Progenitor cell of endocrine pancreas (in vitro differentiated cells): ENCODE measurements at places on chromosomes 5 and 9. TPM values are rescaled to one million over a fixed set of nuclear protein-coding genes. Genes with fewer than 3 reads are reported as not detected.
A peak's percentile ranks its signal among the peaks of the same experiment; 100 is the strongest.

The DIPK1B gene
- 51.3 and 52.9 TPM in 2 replicates for total RNA-seq

GRCh38 chr9:117204971-117205370 is 209.9 kb downstream of the ASTN2 start:
- no peak for DNase-seq

DNA sequence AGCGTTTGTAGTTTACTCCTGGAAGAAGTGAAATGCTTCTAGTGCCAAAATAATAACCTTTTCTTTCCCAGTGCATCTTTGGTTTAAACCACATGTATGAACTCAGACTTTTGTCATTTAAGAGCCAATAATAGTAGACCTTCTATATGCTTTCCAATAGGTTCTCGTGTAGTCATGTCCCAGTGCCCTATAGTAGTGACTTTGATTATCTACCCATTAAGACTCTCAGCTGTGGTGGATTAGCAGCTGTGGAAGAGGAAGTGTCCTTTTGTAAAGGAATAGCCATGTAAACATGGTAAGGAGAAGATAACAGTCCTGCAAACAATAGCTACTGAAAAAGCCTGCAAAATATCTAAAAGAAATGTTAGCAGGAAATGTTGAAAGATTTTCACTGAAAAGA is 765.3 kb downstream of the MTRR start:
- no peak for DNase-seq

DNA sequence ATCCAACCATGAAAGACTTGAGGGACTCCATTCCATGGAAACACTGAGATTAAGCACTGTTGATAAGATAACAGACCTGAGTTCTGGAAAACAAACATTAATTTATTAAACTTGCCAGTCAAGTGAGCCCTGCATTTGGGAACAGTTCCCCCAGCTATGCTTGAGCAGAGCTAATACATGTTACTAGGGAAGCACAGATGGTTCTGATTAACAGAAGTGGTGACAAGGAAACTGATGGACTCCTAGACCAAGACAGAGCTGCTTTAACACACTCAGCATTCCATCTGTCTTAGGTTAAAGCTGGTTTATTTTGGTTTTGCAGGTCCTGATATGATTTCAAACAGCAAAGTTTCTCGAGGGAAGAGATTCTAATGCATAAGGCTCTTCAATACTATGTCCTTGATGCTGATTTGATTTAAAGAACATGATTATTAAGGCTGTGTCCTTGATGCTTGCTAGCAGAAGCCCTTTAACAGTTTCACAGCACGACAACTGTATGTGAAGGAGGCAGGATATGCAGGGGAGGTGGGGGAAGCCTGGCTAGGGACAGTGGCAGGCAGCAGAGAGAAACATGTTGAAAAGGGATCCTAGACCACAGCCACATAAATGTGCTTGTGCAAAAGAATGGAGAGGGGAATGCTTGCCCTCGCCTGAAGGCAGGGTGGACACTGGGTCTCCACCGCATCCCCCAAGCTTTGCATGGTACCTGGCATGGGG is 66.2 kb downstream of the ACTBL2 start:
- no peak for DNase-seq

DNA sequence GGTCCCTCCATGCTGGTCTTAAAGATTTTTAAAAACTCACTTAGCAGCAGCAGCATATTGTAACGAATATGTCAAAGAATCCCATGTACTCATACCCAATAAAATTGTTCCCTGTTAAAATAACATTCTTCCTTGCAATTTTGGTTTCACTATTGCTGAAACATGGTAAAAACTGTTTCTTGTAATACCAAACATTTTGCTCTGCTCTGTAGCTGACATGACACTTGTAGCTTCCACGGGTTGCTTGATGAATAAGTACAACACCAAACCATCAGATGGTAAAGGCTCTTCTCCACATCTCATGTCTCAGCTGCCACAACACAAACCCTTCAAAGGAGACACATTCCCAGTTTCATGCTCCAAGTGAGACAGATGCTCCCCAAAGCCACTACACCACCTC is 180.7 kb upstream of the PTGER4 start:
- no peak for DNase-seq

The OXCT1 gene
- total RNA-seq: 19.9 and 21.6 TPM in 2 replicates

DNA sequence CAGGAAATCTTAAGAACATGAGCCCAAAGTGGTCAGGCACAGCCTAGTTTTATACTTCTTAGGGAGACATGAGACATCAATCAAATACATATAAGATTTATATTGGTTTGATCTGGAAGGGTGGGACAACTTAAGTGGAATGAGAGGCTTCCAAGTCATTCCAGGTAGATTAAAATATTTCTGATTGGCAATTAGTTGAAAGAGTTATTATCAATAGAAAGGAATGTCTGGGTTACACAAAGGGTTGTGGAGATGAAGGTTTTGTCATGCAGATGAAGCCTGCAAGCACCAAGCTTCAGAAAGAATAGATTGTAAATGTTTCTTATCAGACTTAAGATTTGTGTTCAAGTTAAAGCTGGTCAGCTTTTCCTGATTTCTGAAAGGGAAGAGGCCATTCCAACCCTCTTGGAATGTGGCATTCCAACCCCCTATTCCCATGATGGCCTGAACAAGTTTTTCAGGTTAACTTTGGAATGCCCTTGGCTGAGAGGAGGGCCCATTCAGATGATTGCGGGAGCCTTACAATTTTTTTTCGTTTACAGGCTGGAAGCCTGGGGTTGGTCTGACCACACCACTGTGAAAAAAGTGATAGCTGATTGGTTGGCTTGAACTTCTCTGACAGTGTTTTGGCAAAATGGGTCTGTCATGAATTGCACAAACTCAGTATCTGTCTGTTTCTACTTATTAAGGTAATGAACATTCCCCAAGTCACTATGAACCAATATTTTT is 245.6 kb upstream of the RAI14 start:
- no peak for DNase-seq

The PHF24 gene
- total RNA-seq: 0.29 and 0.38 TPM in 2 replicates

GRCh38 chr5:94027145-94027544 is 285.7 kb upstream of the POU5F2 start:
- no peak for DNase-seq

GRCh38 chr9:88746743-88747398 is 211.9 kb downstream of the NXNL2 start:
- no peak for DNase-seq

DNA sequence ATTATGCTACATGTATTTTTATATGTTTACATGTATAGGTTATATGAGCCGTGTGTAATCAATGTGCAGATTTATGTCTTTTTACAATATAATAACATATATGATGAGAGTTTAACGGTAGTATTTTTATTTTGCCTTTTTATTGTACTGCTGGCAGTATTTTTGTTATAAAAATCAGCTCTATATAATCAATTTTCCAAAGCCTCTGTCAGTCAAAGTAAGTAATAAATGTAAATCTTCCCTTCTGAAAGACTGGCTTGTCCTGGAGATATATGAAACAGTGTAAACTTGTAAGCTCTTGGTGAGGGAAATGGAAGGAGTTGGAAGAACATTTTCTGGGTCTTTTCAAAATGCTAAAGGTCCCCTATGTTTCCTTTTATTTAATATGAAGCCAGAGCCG is 173.8 kb downstream of the SSBP2 start:
- no peak for DNase-seq

- DNase-seq: no peak
These were observed 11.9 kb downstream of the GBGT1 start for GRCh38 chr9:133151601-133152525.

- DNase-seq: no peak
These were observed 244.7 kb downstream of the COMMD10 start for GRCh38 chr5:116329503-116329902.

DNA sequence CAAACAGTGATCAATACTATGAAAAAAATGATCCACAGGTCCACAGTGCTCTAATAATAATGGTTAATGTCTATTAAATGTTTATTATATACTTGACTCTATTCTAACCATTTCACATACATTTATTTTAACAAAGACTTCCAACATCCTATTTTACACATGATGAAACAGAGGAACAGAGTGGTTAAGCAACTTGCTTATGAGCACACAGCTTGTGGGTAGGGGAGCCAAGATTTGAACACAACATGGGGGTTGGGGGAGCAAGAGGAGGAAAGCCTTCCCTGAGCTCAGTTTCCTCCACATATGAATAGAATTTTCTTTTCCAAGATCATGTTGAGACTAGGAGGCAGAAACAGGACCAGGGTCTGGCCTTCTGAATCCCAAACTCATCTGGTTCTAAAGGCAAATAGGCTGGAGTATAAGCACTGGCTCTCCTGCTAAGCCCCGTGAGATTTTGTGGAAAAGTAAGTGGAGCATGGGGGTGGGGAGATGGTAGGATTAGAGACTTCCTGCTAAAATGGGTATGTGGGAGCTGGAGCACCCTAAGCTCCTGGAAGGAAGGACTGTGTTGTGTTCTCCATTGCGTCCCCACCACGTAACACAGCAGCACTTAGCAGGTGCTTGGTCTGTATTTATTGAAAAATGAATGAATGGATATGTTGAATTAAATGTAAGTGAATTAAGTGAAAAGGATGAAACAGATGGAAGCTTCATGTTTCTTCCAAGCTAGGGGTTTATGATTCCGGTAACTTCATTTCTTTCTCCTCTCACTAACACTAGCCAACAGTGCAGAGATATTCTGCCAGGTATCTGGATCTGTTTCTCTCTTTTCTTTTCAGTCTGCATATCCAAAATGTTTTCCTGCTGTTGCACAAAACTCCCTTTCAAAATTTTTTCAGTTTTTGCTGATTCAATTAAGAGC is 26.9 kb upstream of the GALNT10 start:
- DNase-seq: no peak

- no peak for DNase-seq
These were observed 36.9 kb downstream of the HAVCR1 start for GRCh38 chr5:157022024-157022423.

DNA sequence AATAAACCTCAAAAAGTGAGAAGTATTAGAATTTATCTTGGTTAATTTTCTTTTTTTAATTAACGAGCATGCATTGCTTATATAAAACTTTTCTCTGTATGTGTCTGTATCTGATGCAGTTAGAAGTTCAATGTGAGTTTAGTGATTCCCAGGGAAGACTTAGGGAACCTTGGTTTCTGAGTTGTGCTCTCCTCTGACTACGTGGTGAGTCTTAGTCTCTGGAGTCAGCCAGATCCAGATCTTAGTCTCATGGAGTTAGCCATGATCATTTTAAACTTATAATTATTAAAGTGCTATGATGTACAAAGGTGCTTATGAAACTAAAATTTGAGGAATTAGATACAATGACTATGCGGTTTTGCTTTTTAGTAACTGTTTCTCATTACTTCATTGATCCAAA is 285.3 kb upstream of the DMRT1 start:
- no peak for DNase-seq

The TAF11L5 gene
- total RNA-seq: not detected in 2 replicates

The SLCO6A1 gene
- 2.0 and 4.9 TPM in 2 replicates for total RNA-seq

DNA sequence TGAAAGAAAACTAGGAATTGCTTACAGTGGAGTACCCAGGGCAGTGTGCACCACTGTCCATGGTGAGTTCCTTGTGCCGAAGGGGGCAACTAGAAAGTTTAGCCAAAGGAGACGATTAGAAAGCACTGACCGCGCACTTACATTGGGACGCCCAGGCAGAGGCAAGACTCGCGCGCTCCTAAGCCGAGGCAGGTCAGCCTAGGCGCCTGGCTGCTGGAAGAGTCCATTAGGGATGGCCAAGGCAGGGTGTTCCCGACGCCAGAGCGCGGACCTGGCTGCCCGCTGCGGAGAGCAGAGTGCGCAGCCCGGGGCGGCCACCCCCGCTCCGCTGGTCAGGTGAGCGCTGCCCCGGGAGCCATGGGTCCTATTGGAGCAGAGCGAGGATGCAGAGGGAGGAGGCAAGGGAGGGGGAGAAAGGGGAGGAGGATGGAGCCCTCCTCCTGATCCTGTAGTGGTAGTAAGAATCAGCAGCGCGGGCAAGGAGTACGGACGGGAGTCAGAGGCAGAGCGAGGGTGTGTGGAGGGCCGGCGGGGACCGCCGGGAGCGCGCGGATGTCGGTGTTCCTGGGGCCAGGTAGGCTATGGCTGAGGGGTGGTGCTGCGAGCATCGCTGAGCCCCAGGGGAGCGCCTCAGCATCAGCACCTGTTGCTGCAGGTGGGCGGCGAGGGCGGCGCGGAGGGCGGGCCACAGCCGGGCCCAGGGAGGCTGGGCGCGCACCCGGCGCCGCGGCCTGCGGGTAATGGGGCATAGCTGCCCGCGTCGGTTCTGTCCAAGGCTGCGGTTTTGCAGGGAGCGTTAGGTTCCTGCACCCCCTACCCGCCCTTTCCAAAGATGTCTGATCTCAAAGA is at the start of gene ADGRV1:
Gene ADGRV1 (plus strand): TSS at position 454 of the 849 bp plus-strand sequence. CDS start 99 bp downstream, at position 553.
- peak; percentile 91 for DNase-seq

DNA sequence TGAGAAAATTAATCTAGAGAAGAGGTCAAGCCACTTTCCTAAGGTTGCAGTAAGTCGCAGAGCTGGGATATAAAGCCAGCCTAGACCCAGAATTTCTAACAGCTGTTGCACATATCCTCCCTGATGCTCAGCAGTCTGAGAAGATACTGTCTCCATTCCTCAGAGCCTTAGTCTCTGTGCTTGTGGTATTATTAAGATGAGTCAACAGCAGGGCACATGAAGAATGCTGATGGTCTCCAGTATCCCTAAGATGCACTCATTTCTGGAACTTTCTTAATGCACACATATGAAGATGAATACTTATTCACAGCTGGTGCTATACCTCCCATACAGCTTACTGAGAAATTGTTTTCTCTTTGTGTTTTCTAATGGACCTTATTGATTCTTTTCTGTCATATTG is 32.5 kb downstream of the SGCD start:
- DNase-seq: no peak

- DNase-seq: no peak
These were observed 10.9 kb upstream of the DOLPP1 start for GRCh38 chr9:129069862-129070641.

The FOXD4L4 gene
- 0.16 and 0.19 TPM in 2 replicates for total RNA-seq

DNA sequence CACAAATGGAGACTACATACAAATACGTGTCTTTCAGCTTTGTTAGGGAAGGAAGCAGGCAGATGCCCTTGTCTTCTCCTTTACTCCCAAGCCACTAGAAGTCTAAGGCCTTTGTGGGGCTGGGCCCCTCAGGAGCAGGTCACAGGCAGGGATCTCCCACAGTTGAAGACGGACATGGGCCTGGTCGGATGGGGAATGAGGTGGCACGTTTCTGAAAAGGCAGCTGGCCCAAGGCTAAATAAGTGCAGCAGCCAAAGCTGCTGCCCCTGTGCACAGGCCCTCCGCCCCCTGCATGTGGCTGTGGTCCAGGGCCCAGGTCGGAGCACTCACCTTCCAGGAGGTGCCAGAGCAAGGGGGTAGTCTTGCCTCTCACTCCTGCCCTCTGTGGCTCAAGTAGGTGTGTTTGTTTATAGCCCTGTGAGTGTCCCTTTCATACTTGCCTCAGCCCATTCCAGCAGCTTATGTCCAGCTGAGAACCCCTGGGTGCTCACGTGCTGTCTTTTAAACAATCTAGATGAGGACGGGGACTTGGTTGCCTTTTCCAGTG is 1.8 kb downstream of the SQSTM1 start:
- no peak for DNase-seq

The LCN2 gene
- total RNA-seq: not detected in 2 replicates

- DNase-seq: no peak
These were observed 54.1 kb upstream of the DMRTA1 start for GRCh38 chr9:22392523-22392922.

The MED27 gene
- total RNA-seq: 25.1 and 28.2 TPM in 2 replicates

The TMEM174 gene
- not detected in 2 replicates for total RNA-seq

The OR4F3 gene
- total RNA-seq: not detected in 2 replicates
